ENCODE measurements at places on chromosomes 7 and 10.
A peak's percentile ranks its signal among the peaks of the same experiment; 100 is the strongest.

DNA sequence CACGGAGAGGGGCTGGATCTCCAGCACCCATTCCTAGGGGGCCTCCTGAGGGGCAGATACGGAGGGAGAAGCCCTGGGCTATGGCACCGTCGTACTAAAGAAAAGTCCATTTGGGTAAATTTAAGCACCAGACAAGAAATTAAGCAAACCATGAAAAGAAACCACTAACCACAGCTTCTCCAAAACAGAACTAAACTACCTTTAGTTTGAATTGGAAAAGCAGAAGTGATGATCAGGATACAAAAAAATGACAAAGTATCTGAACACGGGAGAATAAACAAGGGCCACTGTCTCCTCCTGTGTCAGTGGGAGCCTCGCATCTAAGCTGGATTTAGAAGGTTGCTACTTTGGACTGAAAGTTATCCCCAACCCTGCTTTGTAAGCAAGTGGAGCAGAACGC, 69.1 kb downstream of the DIP2C start:
- no peak for DNase-seq

DNA sequence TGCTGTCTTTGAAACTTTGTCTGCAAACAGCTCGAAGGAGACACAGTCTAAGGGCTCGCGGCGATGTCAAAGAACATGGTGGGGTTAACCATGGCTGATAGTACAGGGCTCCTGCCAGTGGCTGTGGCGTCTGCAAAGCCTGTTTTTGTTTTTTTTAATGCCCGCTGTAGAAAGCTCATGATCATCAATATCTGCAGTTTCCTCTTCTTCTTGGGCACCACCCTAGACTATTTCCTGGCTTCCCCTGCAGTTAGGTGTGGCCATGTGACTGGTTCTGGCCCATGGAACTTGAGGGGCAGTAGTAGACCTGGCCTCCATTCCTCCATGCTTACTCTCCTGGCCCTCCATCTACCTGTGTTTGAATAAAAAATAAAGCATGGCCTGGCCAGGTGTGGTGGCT, 21.8 kb upstream of the SAMD8 start:
- DNase-seq: no peak

GRCh38 chr10:90930971-90931871, 10.3 kb upstream of the ANKRD1 start:
- DNase-seq: no peak

DNA sequence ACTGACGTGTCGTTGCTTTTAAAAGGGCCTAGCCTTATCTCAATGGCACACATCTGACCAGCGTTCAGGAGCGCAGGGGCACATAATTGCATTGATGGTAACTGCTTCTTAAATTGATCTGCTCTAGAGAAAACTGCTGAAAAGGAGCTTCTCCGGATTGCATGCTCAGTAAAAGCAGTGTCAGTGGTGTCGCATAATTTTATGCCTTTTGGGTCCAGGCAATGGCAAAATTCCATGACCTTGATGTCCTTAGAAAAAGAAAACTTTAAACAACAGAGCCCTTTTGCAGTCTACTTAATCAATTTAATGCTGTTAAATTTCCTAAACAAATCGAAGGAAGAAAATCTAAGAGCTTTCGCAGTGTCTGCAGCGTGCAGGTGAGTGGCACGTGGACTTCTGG, 75.7 kb downstream of the PTPRE start:
- DNase-seq: no peak

- peak; percentile 50 for DNase-seq
Measured at GRCh38 chr7:100049441-100050291, at the start of gene ZSCAN21. TSS of gene ZSCAN21 (plus strand) at chr7:100049774. CDS start at chr7:100057007, 7,233 bp downstream.

DNA sequence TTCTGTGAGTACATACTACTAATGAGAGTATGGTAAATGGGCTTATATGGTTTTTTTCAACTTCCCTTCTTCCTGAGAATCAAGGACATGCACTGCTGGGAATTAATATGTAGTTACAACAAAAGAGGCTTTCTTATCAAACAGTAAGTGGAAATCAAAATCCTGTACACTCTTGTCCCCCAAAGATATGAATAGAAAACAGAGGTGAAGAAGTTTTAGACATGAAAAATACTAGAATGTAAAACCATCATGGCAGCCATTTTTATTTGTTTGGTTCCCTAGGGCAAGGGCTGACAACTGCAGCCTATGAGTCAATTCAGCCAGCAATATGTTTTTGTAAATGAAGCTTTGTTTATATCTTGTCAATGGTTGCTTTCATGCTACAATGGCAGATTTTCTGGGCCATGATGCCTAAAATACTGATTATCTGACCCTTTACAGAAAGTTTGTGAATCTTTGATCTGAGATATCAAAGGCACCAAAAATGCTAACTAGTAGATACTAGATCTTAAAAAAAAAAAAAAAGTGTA, 422.4 kb downstream of the PARD3 start:
- DNase-seq: no peak

DNA sequence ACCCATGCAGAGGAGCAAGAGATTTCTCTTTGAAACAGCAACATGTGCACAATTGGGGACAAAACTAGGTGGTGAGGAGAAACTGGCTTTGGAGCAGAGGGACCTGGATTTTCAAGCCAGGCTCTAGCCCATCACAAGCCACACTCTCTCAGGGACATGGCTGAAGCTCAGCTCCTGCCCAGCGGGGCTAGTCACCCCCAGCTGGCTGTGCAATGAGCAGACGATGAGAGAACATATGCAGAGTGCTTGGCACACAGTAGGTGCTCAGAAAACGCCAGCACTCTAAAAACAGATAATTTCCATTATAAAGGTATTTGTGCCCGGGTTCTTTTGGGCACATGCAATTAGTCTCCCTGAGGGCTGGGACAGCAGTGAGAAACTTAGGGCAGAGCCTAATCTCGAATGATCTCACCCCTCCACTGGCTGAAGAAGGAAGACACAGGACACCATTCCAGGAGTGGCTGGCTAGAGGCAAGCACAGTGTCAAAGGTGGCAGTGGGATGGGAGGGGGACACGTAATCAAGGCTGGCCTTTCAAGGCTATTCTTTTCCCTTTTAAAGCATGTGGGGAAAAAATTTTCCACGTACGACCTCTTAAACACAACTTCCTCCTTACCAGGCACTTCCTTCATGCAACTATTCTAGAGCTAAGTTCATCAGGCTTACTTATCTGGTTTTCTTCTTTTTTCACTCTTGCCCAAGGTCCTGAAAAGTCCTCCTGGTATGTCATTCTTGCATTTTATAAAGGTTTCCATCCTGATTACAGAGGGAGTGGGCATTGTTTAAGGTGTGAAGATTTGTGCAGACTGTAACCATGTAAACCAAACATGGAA, 15.1 kb downstream of the FAM53B start:
- DNase-seq: no peak

All from brain pericyte (primary cell).